Left colon (tissue), 2 donors: ENCODE measurements at places on chromosomes 5 and 9.

- no peak for DNase-seq
Observed at GRCh38 chr5:104146652-104147051, 584.1 kb upstream of the NUDT12 start.

GRCh38 chr5:132264546-132265335 is 7.2 kb downstream of the PDLIM4 start:
- no peak for DNase-seq

DNA sequence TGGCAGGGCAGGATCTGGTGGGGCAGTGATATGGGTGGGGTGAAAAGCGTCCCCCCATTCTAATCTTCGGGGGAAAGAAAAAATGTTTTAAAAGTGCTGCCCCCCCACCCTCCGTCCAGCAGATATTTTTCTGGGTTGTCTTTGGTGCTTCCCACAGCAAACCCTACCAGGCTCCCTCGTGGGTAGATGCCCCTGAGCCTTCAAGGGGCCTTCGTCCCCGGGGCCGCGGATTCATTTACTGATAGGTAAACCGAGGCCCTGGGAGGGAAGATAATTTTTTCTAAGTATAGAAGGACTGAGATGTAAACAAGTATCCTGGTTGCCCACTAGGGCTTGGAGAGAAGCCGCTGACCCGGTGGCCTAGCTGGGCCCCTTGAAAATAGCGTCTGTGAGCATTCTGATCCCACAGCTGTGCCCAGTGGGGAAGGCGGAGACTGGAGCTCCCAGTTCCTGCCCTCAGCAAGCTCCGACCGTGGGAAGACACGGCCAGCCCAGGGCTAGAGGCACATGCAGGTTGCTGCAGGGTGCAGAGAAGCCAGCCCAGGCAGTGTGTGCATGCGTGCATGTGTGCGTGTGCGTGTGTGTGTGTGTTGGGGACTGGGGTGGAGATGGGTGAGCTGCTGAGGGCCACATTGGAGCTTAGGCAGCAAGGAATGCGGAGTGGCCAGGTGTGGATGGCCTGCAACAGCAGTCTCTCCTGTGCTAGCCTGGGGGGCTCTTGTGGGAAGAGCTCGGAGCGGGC is 6.0 kb upstream of the RXRA start:
- DNase-seq, result peak; percentile 19

- DNase-seq, result no peak
Observed at GRCh38 chr9:112380825-112381221, 915 bp downstream of the HSDL2 start.

DNA sequence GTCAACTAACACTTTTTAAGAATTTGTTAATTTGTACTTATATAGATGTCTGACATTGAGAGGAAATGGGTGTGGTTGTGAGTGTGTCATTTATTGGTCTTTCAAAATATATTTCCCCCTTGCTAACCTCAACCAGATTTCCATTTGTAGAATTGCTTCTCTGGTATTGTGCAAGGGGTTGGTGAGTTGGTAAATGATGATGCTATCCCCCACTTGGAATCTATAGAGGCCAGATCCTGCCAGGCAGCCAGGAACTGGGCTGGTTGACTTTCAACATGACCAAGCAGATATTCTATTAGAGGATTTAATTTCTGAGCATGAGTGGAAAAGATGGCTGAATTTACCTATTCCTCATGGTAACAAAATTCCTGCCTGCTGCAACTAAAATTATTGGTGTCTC is 306.6 kb upstream of the KIF2A start:
- DNase-seq, result no peak

GRCh38 chr5:168348084-168348414 is 56.6 kb downstream of the WWC1 start:
- peak; percentile 21 for DNase-seq
